T-helper 17 cell (primary cell): ENCODE measurements at places on chromosomes 12 and 14. TPM values are rescaled to one million over a fixed set of nuclear protein-coding genes. Genes with fewer than 3 reads are reported as not detected.

DNA sequence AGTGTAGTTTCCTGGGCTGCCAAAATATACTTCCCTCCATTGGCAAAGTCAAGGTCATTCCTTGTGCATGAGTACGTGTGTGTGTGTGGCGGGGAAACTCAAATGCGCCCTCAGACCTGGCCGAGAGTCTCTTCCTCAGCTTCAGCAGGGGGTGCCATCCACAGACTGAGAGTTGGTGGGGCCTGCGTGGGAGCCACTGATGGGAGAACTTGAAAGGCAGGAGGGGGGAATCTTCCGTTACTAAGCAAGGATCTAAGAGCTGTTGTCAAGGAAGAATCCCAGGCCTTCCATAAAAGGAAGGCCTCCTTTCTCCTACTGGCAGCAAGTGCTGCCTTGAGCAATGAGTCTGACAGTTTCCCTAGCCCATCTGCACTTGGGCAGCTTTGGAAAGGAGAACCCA lies 274.9 kb downstream of the EMP1 start:
- DNase-seq: no peak

DNA sequence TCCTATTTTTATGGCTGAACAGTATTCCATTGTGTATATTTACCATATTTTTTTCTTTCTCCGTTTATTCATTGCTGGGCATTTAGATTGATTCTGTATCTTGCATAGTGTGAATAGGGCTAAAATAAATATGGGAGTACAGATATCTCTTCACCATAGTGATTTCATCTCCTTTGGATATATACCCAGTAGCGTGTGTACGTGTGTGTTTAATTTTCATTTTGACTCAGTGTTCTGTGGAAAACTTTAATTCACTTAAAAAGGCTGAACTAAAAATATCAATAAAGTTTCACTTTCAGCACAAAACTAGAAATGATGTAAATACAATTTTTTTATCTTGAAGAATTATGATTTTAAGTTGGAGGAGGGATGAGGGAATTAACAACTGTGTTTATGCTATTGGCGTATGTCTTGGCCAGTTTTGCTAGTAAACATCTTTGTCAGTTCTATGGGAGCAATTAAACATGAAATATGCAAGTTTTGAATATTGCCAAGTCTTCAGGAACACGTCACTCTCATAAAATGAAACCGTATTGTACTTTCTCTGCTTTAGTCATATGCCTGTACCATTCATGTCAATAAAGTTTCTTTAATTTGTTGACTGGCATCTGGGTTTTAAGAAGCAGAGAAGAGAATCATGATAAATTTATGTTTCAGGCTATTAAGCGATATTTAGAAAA lies 99.8 kb downstream of the PTGER2 start:
- no peak for DNase-seq

- DNase-seq: no peak
Observed at GRCh38 chr14:50237427-50237826, 6.0 kb upstream of the SOS2 start.

DNA sequence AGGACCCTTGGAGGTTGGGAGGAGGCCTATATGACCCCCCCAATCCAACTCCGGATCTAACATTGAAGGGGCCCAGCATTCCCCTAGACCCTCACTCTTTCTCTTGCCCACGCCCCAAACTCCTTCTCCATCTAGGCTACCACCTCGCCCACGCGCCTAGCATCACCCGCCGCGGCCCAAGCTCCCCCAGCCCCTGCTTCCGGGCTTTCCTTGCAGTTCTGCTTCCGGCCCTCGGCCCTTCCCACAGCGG lies 445 bp downstream of the CERS5 start:
- no peak for DNase-seq

- DNase-seq: no peak
Observed at GRCh38 chr12:97936165-97936564, 473.6 kb downstream of the RMST start.

The HNF1A gene
- not detected for total RNA-seq
